Type B pancreatic cell (in vitro differentiated cells): ENCODE measurements at places on chromosomes 5 and 9.

DNA sequence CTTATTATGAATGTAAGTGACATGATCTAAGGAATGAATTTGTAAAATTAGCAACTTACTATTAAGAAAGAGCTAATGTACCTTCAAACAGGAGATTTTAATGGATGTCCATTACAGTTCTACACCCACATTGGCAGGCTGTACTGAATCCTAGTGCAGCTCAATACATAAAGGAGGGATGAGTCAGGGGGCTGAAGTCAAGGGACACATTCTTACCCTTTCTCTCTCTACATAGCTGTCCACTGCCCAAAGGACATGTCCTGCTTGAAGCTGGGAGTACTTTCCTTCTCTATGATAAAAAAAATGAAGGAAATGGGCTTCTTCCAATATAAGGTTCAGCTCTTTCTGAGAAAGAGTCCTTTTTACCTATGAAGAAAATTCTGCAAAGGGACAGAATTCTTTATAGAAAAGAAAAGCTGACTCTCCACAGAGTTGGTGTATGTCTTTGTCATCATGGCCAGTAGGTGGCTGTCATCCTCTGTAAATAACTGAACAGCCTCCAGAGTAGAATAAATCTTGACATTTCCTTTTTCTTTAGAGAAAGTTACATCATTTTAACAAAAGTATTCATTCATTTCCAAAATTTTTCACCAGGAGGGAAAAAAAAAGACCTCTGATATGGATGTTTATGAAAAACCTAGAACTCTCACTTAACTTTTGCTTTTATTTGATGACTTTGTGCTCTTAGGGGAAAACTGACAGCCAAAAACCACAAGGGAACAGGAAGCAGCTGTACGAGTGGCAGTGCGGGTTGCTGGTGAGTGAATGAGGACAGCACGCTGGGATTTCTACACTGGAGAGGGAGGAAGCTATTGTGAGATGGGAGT is 13.1 kb upstream of the IFNA14 start:
- DNase-seq = no peak

DNA sequence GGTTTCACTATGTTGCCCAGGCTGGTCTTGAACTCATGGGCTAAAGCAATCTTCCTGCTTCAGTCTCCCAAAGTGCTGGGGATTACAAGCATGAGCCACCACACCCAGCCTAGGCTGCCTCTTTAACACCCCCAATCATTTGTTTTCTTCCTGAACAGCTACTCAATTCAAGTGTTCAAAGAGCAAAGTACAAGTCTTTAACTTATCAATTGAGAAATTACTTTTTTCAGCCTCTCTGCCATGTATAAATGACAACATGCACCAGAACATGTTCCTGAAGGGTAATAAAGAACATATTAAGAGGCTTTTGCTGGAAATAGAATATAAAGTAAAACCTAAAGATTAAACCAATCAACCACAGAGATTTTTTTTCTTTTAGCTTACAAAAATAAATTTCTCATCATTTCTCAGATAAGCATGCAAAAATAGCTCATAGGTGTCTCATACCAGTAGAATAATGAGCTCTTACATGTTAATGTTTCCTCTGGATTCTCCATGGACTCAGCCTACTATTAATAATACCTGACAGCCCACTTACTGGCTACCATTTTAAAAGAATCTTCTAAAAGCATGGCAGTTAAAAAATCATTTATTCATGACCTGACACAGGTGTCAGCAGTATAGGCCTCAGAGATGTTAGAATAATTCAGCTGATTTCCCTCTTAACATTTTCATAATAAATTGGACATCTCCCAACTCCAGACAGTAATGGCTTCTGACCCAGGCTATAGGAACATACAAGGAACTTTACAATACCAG is 60.0 kb downstream of the MCTP1 start:
- DNase-seq = no peak

DNA sequence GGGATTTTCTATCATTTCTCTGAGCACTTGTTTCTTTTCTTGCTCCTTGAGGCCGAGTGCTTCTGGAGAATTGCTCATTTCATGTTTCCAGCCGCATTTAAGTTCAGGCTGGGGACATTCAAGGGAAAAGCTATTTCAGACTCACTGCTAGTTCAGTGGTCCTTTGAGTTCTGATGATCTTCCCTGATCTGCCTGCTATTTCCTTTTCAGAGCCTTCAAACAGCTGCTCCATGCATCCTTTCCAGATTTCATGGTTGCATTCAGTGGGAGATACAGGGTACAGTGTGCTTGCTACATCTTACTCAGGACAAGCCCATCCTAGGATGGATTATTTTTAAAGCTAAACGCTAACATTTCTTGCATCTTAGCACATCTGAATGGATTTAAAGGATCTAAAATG is 14.7 kb downstream of the NDUFS4 start:
- DNase-seq = no peak

DNA sequence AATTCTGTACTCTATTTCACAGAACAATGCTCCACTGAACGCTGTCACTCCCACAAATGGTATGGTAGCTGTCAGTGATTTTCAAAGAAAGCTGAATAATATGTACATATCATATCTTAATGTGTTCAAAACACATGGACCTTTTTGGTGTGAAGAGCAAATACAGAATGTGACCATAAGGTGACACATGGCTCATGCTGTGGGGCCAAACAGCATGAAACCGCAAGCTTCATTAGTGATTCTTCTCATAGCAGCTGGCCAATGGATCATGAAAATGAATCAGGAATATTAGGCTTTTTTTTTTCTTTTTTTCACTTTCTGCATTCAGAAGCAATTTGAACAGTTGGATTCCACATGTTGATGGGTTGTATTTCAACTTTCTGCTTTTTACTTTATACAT is 54.9 kb upstream of the CDH9 start:
- no peak for DNase-seq

DNA sequence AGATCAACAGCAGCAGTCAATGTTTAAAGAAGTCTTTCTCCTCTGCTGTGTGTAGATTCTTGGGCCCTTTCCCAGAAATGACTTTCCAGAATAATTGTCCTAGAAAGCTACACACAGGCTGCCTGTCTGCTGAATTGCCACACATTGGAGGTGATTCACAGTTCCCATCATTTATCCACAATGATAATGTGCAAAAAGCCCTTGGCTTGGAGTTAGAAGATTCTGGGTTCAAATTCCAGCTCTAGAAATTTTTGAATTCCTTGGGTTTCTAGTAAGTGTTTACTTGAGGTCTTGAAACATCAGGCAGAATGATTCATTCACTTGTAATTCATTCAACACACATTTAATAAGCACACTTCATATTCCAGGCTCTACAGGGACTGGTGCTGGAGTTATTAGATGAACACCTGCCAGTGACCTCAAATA is 28.6 kb upstream of the EPB41L4B start:
- DNase-seq = no peak

GRCh38 chr9:126239515-126239914 is 87.1 kb upstream of the MVB12B start:
- DNase-seq = no peak

DNA sequence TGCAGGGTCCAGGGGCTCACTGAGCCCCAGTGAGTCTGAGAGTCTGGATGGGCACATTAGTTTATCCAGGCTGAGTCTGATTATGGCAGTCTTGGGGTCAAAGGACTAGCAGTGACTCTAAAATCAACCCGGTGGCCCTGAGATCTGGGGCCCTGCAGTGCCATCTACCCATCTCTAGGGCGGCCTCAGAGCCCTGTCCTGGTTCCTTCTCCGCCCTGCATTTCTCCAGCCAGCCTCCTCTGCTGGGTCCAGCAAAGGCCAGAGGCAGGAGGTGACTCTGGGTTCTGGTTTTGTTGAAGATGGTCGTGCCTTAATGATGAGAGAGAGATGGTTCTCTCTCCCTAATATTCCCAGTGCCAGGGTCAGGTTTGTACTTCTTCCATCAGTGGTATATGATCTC is 15.0 kb downstream of the DCANP1 start:
- DNase-seq = no peak

- no peak for DNase-seq
Measured at GRCh38 chr5:74103131-74104023, 477.4 kb downstream of the ARHGEF28 start.

DNA sequence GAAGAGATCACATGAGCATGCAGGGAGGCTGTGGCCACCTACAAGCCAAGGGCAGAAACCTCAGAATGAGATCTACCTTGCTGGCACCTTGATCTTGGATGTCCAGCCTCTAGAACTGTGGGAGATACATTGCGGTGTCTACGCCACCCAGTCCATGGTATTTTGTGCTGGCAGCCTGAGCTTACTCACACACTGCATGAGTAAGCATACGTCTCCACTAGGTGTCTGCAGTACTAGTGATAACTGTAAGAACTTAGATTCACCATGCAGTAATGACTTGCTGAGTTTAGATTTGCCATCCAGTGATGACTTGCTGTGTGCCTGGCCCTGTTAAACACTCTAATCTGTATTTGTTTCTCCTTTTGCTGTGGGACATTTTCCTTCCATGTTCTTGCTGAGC is 417.7 kb downstream of the GADD45G start:
- DNase-seq = no peak

DNA sequence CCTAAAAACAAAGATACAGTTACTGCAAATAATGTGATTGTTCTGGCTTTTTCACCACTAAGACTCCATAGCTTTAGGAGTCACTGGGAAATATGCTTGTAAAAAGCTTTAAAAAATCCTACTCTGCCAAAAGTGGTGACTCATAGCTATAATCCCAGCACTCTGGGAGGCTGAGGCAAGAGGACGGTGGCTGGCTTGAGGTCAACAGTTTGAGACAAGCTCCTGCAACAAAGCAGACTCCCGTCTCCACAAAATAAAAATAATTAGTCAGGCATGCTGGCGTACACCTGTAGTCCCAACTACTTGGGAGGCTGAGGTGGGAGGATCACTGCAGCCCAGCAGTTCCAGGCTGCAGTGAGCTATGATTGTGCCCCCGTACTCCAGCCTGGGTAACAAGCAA is 406.4 kb downstream of the HTR1A start:
- no peak for DNase-seq

GRCh38 chr5:8683496-8683895 is 814.5 kb downstream of the MTRR start:
- no peak for DNase-seq

DNA sequence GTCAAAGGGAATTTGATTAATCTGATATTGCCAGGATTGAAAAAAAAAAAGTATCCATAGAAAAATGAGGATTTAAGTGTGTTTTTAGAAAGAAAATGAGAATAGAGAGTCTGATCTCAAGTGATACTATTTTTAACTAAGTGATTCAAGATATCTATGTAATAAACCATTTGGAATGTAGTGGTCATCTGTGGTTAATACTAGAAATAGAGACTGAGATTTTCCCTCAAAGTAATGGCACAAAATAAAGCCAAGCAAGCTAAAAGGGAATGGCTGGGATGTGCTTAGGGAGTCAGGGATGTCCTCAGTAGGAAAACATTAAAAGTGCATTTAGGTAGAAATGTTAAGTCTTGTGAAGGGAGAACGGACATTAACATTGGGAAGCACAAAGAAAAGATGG is 90.6 kb downstream of the FBXO4 start:
- no peak for DNase-seq

GRCh38 chr5:90586469-90586868 is 27.9 kb downstream of the ADGRV1 start:
- DNase-seq = no peak

- DNase-seq = no peak
Measured at GRCh38 chr9:93592008-93592642, 15.7 kb downstream of the PHF2 start.

- no peak for DNase-seq
Measured at GRCh38 chr5:82754759-82755158, 322.4 kb downstream of the TMEM167A start.

- DNase-seq = no peak
Measured at GRCh38 chr5:160497878-160498277, 76.2 kb downstream of the PTTG1 start.

DNA sequence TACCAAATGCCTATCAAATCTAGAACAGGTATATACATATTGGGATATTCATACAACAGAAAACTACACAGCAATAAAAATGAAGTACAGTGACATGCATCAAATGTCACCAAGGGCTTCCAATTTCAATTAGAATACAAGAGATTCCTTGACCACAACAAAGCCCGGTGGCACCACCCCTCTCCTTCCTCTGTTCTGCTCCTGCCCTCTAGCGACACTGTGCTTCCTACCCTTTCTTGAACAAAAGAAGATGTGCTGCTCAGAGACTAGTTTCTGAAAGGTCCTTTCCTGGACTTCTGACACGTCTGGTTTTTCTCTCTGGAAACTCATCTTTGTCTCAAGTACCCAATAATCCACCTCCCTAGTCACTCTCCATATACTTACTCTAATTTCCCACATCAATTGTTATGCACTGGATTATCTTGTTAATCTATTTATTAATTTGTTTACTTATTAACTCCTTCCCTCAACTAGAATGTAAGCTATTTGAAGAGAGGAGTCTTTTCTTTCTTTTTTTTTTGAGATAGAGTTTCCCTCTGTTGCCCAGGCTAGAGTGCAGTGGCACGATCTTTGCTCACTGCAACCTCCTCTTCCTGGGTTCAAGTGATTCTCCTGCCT is 70.4 kb upstream of the CTSV start:
- no peak for DNase-seq

DNA sequence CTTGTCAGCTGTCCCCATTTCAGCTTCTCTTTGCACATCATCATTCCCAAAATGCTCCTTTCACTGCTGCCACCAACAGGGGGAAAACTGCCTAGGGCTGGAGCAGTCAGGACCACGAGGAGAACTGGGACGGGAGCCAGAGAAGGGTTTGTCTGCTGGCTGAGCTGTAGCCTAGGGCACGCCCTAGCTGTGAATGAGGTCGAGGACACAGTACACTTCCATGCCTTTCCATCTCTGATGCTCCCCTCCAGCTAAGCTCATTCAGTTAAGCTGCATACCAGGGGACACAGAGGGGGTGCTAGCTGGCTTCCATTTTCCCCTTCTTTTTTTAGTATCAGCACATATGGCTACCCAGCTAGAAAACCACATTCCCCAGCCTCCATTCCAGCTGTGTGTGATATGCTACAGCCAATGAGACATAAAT is 64.7 kb downstream of the STK10 start:
- DNase-seq = no peak

- no peak for DNase-seq
Measured at GRCh38 chr5:159094745-159095144, 5.0 kb downstream of the EBF1 start.

DNA sequence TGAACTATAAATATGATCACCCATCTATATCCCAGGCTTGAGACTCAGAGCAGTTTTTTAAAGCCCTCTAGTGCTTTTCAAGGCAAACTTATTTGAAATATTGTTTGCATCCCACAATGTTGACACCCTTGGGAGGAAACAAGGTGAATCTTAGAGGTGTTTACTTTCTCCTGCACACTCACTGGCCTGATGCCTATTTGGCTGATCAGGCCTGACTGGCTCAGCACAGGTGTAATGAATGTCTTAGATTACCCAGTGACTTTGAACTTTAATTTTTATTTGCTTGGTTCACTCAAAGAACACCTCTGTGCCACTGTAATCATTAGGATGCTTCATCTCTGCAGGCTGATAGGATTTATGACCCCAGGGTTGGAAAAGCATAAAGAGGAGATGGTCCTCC is 158.3 kb downstream of the KCTD16 start:
- DNase-seq = no peak

- no peak for DNase-seq
Measured at GRCh38 chr5:169216866-169217265, 84.1 kb downstream of the SLIT3 start.
